ENCODE measurements at places on chromosomes 13 and 19.

GRCh38 chr19:15671891-15672579 lies 852 bp upstream of the CYP4F12 start:
- no peak for DNase-seq

GRCh38 chr13:93151277-93151676 lies 75.3 kb upstream of the GPC6 start:
- no peak for DNase-seq

DNA sequence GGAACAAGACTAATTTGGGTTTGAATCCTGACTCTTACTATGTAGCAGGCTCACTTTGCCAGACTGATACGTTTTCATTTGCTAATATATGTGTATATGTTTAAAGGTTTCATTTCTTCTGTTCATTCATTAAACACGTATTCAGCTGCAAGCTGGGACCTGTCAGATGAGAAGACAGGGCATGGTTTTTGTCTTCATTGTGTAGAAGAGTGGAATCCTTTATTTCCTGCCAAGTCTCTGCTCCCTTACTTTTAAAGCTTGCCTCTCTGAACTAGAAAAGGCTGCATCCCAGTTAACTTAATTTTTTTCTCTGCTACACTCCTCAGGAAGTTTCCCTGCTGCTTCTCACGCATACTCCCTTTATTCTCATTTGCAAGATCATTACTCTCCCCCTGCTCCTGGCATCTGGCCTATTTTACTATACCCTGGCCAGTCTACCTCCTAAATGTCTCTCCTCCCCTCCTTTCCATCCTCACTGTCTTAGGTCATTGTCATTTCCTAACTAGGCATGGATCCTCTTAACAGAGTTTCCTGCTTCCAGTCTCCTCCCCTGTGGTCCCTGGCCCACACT lies 141.0 kb upstream of the TMTC4 start:
- no peak for DNase-seq

- no peak for DNase-seq
These were observed 1082.9 kb downstream of the UQCRFS1 start for GRCh38 chr19:28130066-28130511.

DNA sequence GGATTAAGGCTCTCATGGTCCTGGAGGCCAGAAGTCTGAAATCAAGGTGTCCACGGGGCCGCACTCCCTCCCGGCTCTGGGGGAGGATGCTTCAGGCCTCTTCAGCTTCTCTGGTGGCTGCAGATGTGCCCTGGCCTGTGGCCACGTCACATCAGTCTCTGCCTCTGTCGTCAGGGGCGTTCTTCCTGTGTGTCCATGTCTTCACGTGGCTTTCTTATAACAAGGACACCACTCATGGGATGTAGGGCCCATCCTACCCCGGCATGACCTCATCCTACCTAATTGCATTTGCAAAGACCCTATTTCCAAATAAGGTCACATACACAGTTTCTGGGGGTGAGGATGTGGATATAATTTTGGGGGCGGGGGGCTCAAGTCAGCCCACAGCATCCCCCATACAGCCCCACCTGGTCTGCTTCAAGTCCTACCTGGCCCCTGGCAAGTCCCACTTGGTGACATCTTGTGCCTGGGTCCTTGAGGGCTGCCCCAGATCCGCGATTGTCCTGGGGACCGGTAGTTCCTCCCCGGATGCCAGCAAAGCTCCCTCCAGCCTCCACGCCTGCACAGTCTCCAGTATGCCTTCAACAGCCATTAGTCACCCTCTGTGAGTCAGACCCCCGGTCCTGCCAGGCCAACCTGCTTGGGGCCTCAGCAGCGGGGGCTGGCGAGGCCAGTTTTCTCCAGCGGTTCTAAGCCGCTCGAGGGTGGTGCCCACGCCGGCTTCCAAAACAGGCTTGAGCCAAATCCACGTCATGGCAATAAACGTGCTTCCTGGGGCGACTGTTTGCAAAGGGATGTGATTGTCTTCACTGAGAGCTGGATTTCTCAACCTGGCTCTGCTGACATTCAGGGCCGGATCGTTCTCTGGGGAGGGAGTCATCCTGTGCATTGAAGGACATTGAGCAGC lies 32.2 kb downstream of the MYO9B start:
- no peak for DNase-seq

- no peak for DNase-seq
These were observed 26.2 kb upstream of the WDFY2 start for GRCh38 chr13:51557875-51558612.

DNA sequence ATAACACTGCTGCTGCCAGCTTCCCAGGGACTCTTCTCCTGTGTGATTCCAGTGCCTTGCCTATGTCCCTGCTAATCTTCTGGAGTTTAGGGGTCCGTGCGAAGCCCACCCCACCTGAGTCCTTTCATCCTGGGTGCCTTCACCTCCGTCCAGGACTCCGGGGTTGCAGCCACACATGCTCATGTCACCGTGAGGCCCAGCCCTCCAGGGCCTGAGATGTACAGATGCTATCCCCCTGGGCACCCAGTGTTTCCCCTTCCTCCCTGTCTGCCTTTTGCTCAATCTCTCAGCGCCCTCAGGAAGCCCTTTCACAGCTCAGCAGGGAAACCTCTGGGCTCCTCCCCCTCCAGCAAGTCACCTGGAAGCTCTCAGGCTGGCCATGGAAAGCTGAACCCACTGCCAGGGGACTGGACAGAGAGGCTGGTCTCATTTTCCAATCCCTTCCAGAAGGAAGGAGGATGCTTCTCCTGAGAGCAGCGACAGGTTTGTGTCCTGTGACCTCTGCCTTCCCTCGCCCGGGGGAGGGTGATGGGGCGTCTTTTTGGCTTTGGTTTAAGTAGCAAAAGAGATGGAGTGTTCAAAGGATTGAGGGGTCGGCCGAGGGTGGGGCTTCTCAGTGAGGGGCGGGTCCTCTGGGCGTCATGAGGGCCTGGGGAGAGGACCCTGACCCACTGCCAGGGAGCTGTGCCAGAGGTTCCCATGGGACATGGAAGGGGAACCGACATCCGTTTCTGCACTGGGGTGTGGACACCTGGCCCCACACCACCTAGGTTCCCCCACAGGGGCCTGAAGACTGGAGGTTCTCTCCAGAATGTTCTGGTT lies 30.8 kb upstream of the TFDP1 start:
- DNase-seq, result no peak

DNA sequence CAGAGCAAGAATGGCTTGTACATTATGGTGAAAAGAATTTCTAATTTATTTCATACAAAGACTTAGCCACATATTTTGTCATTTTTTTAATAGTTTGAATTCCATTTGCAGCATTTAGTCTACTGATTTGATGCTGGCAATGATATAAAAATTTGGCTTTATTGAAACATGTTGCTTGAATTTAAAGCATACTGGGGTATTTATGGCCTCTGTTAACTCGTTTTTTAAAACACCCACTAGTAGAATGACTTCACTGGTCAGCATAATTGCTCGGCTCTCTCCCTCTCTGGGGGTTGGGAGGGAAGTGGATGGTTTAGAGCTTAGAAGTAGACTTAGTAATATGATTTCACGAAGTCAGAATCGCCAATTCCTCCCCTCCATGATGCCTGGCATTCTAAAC lies 354.9 kb upstream of the HTR2A start:
- no peak for DNase-seq

DNA sequence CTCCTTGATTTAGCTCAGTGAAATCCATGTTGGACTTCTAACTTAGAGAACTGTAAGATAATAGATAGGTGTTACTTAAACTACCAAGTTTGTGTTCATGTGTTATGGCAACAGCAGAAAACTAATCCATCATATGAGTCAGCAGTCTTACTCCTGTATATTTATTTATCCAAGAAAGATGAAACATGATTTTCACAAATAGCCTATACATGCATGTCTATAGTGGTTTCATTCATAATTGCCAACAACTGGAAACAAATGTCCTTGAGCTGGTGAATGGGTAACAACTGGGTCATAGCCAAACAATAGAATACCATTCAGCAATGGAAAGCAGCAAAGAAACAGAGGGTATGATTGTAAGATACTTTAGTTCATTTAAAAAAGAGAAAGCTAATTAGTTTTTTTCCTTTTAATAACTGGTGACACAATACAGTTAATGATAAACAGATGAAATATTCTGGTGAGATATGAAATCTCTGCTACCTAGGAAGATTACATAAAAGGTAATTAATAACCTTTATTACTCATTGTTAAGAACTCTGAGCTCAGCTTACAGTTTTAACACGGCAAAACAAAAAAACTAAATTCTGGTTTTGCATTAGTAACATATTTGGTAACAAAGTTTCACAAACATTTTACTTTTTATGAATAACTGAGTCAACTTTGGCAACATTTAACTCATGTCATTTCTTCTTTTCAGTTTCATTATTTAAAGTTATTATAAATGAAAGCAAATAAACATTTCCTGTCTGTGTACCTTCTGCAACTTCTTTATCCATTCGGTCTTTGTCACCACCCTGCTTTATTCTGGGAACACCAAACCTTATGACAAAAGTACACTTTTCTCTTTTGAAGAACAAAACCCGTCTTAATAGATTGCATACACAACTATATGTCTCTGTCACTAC lies 181.3 kb downstream of the LIG4 start:
- no peak for DNase-seq

DNA sequence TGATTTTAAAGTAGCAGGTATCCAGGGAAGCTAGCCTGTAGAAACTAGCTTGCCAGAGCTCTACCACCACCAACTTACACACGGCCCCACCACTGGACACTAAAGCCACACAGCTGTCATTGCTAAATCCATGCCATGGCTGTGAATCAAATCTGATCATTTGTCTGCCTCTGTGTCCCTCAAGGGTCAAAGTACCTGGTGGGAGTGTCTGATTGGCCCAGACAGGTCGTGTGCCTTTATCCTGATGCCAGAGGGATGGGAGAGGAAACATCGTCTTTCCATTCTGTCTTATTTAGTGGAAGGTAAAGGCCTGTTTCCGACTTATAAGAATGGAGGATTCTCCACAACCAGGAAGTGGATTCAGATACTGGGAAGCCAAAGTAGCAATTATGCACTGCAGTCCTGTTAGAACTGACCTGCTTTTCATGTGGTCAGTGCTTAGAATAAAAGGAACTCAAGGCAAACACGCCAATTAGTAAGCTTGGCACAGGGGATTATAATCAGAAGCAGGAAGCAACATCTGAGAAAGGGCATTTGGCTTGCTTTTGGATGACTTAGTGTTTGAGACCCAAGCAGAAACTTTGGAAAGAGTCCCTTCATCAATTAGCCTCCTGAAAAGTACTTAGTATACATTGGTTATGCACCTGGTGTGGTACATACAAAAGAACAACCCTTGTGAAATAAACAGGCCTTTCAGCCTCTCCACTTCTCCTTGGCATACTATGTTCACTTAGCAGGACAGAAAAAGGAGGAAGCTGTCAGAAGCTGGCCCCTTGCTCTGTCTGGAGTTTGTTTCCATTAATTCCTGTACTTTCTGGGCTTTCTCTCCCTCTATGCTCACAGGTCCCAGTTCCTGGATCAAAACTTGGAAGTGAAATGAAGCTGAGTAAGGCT lies 192.4 kb downstream of the NUFIP1 start:
- no peak for DNase-seq

DNA sequence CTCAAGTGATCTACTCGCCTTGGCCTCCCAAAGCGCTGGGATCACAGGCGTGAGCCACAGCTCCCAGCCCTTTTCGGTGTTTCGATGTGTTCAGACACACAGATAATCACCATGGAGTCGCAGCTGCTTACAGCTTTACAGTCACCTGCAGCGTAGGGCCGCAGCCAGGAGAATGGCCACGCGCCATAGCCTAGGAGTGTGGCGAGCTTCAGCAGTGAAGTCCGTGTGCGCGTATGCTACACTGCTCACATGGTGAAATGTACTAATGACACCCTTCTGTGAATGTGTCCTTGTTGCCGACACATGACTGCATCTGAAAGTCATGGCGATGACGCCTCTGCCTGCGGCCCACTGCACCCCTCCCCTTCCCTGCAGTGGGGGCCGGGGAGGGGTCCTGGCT lies 23.6 kb downstream of the AP3D1 start:
- no peak for DNase-seq

- no peak for DNase-seq
These were observed 410 bp upstream of the PAK4 start for GRCh38 chr19:39125199-39125553.

DNA sequence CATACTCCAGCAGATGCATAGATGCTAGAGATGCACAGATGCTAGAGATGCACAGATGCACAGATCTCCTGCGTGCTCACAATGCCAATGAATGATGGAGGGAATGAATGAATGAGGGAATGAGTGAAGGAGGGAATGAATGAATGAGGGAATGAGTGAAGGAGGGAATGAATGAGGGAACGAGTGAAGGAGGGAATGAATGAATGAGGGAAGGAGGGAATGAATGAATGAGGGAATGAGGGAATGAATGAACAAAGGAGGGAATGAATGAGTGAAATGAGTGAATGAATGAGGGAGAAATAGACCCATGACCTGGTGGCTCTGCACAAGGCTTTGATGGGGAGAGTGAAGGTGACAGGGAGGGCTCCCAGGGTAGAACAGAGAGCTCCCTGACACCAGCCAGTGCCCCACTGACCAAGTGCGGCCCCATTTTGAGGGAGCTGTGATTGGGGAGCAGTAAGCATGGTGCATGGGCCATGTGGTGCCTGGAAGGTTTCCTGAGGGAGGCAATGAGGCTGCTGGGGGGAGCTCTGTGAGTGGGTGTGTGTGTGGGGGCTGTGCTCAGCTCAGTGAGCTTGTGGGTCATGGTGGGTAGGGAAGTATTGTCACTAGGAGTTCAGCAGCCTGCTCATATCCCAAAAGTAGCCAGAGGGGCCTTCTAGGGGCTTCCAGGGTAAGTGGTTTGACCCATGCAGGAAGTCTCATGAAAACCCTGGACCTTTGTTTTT lies 12.7 kb downstream of the SLC27A1 start:
- DNase-seq, result no peak

- no peak for DNase-seq
These were observed 8.1 kb upstream of the GPI start for GRCh38 chr19:34356875-34357274.

Data from CD4-positive, alpha-beta T cell (primary cell).